ENCODE measurements at places on chromosomes 2 and 18.

GRCh38 chr2:237453671-237454070 is 33.4 kb upstream of the MLPH start:
- DNase-seq = no peak

GRCh38 chr2:173830170-173830569 is 135.0 kb downstream of the SP3 start:
- no peak for DNase-seq

- DNase-seq = no peak
Measured at GRCh38 chr2:240557808-240558207, at the start of gene ANKMY1. TSS of gene ANKMY1 (minus strand) at chr2:240557988. CDS start at chr2:240557335, 653 bp downstream.

DNA sequence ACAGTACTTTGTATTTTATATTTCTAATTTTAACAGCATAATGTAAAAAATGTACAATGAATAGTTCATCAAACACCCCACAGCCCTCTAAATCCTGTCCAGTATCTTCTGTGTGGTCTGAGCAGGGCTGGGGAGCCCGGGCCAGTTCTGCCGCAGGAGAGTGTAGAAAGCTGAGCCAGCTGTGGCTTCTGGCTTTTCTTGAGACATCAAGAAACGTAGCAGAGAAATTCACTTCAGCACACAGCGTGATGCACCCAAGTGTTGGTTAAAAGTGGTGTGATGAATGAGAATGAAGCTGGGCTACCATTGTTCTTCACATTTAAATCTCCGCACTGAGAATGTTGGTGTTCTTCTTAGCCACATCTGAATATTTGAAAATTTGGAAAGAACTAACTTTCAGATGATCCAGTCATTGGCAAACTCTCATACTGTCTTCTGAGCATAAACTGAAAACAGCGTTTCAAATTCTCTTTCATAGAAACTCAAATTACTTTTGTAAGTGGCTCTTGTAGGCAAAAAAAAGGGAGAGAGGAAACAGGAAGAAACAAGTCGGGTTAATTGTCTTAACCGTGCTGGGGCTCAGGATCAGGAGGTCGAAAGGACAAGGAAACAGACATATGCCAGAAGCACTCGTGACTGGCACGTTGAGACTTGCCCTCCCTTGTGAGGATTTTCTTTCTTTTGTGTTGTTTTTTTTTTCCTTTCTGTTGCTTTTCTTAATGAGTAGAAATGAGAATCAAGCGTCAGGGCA is 23.4 kb upstream of the TMEM87B start:
- DNase-seq = no peak

- DNase-seq = no peak
Measured at GRCh38 chr2:220451438-220451837, 824.0 kb downstream of the SLC4A3 start.

GRCh38 chr2:166563894-166564293 is 69.8 kb upstream of the SCN7A start:
- DNase-seq = no peak

- no peak for DNase-seq
Measured at GRCh38 chr2:202429164-202429980, 53.2 kb downstream of the BMPR2 start.

GRCh38 chr2:100206731-100207255 is 64.4 kb upstream of the AFF3 start:
- no peak for DNase-seq

DNA sequence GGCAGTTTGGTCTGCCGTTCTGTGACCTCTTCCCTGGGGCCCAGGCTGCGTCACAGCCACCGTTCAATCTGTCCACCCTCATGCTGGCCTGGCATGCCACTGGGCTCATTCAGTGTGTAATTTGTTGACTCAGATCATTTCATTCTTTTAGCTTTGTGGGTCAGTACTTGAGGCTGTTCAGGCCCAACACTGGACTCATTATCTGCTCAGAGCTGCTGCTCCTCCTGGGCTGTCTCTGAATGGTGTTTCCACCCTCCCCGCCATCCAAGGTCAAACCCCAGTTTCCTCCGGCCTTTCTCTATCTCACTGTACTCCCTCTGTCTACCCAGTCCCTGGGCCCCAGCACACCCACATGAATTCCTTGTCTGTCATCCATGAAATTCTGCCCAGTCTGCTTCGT is 152.4 kb upstream of the NCK2 start:
- no peak for DNase-seq

DNA sequence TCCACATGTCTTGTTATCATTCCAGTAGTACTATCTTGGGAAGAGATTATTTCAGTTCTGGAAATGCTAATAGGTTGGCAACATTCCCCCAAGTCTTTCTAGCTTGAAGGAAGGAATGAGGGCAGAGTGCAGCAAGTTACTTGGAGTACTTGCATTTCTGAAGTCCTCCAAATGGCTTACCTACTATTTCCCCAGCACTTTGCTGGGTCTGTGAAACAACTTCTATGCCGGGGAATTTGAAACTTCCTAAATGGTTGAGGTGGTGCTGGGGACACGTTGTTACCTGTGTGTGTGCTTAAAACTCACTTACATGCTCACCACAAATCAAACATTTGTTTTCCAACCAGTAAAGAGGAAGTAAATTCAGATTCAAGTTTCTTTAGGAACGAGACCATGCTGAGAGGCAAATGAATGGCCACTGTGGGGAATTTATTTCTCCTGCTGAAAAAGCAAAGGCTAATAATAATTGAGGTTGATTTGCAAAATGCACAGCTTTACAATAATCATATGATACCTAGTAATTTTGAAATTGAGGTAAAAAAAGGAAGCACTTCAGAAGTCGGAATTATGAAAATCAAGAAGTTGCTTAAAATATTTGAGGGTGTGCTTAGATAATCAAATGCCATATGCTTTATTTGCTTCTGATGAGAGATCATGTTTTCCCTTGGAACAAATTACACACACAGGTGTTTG is 1167.7 kb upstream of the ZEB2 start:
- no peak for DNase-seq

GRCh38 chr2:46296216-46296839 is 879 bp upstream of the EPAS1 start:
- peak; percentile 16 for DNase-seq

- no peak for DNase-seq
Measured at GRCh38 chr18:51120809-51121596, 76.5 kb downstream of the MEX3C start.

GRCh38 chr2:17136231-17136630 is 382.0 kb downstream of the RAD51AP2 start:
- no peak for DNase-seq

DNA sequence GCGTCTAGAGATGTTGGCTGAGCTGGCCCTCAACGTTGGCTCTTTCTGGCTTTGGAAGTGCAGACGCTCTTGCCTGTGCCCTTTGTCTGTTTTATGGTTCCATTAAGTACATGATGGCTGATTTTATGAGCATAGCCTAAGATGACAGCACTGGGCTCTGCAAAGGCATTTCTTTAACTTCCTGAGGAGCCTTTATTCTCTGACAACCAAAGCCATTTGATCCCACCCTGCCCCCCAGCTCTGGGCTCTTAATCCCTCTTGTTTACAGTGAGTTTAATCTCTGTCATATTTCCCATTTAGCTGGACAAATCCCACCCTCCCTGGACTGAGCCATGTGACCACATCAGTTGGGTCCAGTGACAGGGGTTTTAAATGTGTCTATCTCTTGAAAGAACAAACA is 195.9 kb downstream of the ACKR3 start:
- no peak for DNase-seq

GRCh38 chr18:63831080-63831788 is 56.0 kb downstream of the SERPINB7 start:
- no peak for DNase-seq

GRCh38 chr2:231680285-231680991 is 27.9 kb upstream of the PTMA start:
- no peak for DNase-seq

- DNase-seq = no peak
Measured at GRCh38 chr2:8004250-8004681, 677.6 kb upstream of the ID2 start.

DNA sequence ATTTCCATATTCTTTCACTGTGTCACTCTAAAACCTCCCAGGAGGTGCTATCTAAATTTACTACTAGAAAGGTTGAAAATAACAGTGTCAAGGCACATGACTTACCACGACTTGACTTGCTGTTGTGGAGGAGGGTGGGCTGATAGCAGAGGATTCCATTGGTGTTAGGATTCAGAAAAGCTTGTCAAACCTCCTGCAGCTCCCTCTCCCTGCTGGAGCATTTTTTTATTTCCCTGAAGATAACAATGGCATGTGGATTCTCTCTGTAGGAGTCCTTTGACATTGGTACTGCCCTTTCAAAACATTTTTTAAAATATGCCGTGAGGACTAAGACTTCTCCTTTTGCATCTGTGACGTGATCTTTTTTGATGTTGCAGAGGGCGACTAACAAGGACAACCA is 696.9 kb upstream of the GYPC start:
- DNase-seq = no peak

- no peak for DNase-seq
Measured at GRCh38 chr2:129078548-129078947, 759.9 kb upstream of the HS6ST1 start.

GRCh38 chr2:120238728-120239487 is 13.7 kb upstream of the RALB start:
- DNase-seq = no peak

GRCh38 chr2:12448846-12449505 is 267.8 kb upstream of the TRIB2 start:
- DNase-seq = no peak

- no peak for DNase-seq
Measured at GRCh38 chr2:54336977-54337255, 80.9 kb upstream of the TSPYL6 start.

GRCh38 chr2:74440378-74441169 is 1.2 kb downstream of the RTKN start:
- DNase-seq = peak; percentile 64

All from memory B cell (primary cell).